Bronchus fibroblast of lung (primary cell): ENCODE measurements at places on chromosomes 7 and 10. TPM values are rescaled to one million over a fixed set of nuclear protein-coding genes. Genes with fewer than 3 reads are reported as not detected.

The MSS51 gene
- 0.15 and 0.50 TPM in 2 replicates for total RNA-seq

The ASAH2B gene
- total RNA-seq = 3.4 and 3.6 TPM in 2 replicates

The GARIN1A gene
- total RNA-seq = 0.34 and 0.45 TPM in 2 replicates

The DNMBP gene
- total RNA-seq = 11.0 and 12.4 TPM in 2 replicates

The CHST15 gene
- 2.9 and 3.0 TPM in 2 replicates for total RNA-seq

The ADIRF gene
- total RNA-seq = 18.7 and 21.7 TPM in 2 replicates

The NUDT13 gene
- 0.84 and 2.1 TPM in 2 replicates for total RNA-seq

The CCM2 gene
- total RNA-seq = 62.0 and 62.9 TPM in 2 replicates

The MSMB gene
- not detected in 2 replicates for total RNA-seq

The PDE1C gene
- 2.9 and 3.0 TPM in 2 replicates for total RNA-seq

The ARMC10 gene
- 26.0 and 34.8 TPM in 2 replicates for total RNA-seq

The EPDR1 gene
- 5.5 and 6.1 TPM in 2 replicates for total RNA-seq

The DGKI gene
- total RNA-seq = 1.2 TPM in 2 replicates

The SRGN gene
- 110 TPM in 2 replicates for total RNA-seq

The MACC1 gene
- under 0.01 TPM in 2 replicates for total RNA-seq

The TMEM229A gene
- under 0.01 TPM in 1 of 2 replicates, not detected in the other for total RNA-seq

The CCDC6 gene
- 18.6 and 22.7 TPM in 2 replicates for total RNA-seq

The KNDC1 gene
- 0.15 and 0.17 TPM in 2 replicates for total RNA-seq

The OR6V1 gene
- not detected in 2 replicates for total RNA-seq

The GATA3 gene
- not detected in 2 replicates for total RNA-seq

The RGR gene
- total RNA-seq = not detected in 2 replicates

The SLC29A3 gene
- 2.2 TPM in 2 replicates for total RNA-seq

The ZNF804B gene
- total RNA-seq = not detected in 2 replicates

The ZCWPW1 gene
- total RNA-seq = 0.30 and 0.50 TPM in 2 replicates

The EMX2 gene
- not detected in 2 replicates for total RNA-seq

The PLAC9 gene
- total RNA-seq = 16.6 and 23.6 TPM in 2 replicates

The OR13A1 gene
- total RNA-seq = not detected in 2 replicates

The TLL2 gene
- under 0.01 TPM in 1 of 2 replicates, not detected in the other for total RNA-seq

The VWC2 gene
- not detected in 2 replicates for total RNA-seq

The ACBD7 gene
- total RNA-seq = 3.4 and 3.9 TPM in 2 replicates

The CHST12 gene
- total RNA-seq = 7.0 and 8.2 TPM in 2 replicates

The PDK4 gene
- 0.45 and 2.0 TPM in 2 replicates for total RNA-seq

The MRLN gene
- total RNA-seq = not detected in 2 replicates

The EBF3 gene
- total RNA-seq = 1.0 and 1.5 TPM in 2 replicates

The SFRP5 gene
- total RNA-seq = not detected in 2 replicates

The ZNF789 gene
- total RNA-seq = 4.7 and 5.8 TPM in 2 replicates

The TPK1 gene
- total RNA-seq = 2.7 TPM in 2 replicates

The BTBD16 gene
- not detected in 2 replicates for total RNA-seq

The OR9A2 gene
- not detected in 2 replicates for total RNA-seq

The TMEM176A gene
- total RNA-seq = 0.15 and 0.50 TPM in 2 replicates

The ANK3 gene
- total RNA-seq = 0.50 and 1.3 TPM in 2 replicates

The RBP4 gene
- 2.8 and 5.5 TPM in 2 replicates for total RNA-seq
